ENCODE measurements at places on chromosomes 4 and X.

DNA sequence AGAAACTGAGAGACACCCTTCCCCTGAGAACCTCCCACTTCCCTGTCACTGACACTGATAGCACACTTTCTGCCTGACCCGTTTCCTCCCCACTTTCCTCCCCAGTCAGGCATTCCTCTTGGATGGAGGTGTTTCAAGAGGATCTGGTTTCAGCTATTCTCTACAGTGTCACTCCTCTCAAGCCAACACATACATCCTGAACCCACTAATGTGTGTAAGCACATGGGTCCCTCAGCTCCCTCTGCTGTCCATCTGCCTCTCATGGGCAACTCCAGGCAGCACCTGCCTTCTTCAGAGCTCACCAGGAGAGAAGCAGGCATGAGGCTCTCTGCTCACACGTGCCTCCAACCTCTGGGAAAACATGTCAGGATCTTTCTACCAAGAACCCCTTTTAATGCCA is 207.6 kb downstream of the NAF1 start:
- DNase-seq, result no peak

GRCh38 chrX:140725500-140725899 is 15.9 kb downstream of the LINC00632 start:
- DNase-seq, result no peak

- DNase-seq, result no peak
These were observed 34.8 kb downstream of the UBE2K start for GRCh38 chr4:39732728-39733127.

DNA sequence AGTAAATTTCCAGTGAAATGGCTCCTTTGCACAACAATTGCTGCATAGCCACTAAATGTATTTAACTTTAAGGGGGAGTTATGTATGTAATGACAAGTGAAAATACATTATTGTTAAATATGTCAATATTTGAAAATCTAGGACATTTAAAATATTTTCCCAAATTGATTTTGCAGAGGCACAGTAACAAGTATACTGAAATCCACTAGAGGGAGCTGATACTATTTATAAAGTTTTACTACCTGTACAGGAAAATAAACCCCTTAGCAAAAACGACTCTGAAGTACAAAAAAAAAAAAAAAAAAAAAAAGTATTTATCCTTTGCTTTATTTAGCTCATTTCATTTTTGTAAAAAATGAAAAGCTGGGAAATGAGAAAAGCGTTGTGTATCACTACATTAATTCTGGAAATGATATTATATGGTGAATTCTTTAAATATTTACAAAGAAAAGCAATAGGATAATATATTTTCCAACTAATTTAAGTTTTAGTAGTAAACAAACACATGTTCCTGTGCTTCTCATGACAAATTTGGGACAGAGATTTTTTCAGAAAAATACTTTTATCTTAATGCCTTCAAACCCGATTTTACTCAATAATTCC is 727.7 kb downstream of the DMD start:
- DNase-seq, result no peak

DNA sequence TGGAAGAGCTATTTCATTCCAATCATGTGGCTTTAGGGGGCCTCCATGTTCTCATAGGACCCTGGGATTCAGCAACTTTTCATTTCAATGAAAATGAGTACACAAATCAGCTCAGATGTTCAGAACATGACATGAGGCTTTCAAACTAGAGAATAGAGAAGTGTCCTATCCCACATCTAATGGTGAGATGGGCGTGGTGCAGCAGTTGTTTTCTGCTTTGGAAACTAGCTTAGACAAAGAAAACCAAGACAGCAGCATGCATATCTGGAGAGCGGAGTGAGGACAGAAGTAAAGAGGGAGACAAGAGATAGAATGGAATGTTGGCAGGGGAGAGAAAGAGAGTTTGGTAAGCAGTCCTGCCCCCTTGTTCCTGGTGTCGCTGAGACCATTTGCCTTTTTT is 1009.1 kb upstream of the IGFBP7 start:
- DNase-seq, result no peak

GRCh38 chrX:119082278-119082677 is 9.5 kb downstream of the CT47C1 start:
- DNase-seq, result no peak

DNA sequence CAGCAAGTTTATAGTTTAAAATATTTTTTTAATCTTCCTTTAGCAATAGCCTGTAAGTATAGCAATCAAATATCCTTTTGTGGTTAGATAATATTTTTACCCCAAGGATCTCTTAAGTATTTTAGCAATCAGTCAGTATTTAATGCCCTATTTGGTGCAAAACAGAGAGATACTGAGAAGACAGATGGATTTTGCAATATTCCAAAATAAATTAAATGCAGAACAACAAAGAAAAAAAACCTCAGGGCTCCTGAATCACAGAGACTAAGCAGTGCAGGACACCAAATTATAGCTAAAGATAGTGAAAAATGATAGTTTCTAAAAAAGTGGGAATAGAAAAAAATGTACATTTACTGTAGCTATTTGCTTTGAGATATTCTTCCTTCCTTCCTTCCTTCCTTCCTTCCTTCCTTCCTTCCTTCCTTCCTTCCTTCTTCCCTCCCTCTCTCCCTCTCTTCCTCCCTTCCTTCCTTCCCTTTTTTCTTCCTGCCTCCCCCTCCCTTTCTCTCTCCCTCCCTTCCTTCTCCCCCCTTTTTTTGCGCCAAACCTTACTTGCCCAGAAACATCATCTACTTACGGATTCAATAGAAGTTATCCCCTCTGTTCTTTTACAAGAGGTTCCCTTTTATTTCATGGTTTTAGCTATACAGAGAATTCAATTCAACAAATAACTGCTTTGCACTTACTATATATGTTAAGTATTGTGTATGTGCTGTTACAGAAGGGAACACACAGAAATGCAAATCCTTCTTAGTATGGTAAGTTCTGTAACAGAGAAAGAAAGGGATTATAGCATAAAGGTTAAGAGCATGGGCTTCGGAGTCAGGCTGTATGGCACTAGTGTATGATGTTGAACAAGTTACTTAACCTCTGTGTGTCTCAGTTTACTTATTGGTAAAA is 219.0 kb downstream of the CPE start:
- DNase-seq, result no peak
